ENCODE measurements at places on chromosomes 13 and 19.

GRCh38 chr19:42352301-42353259, 27.1 kb downstream of the MEGF8 start:
- DNase-seq: no peak

DNA sequence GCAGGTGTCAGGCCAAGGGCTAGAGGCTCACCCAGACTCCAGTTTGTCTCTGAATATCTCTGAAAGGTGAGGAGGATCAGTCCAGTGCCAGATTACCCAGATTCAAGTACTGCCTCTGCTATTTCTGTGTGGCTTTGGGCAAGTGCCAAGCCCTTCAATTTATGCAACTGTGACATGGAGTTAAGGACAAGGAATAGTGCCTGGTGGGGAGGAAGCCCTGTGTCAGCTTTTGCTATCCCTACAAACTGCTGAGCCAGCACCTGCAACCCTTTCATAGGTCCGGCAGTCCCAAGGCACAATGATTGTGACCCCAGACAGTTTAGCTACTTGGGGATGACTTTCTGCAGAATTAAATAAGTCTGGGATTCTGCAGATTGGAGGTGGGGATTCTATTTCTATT, 123.0 kb downstream of the KL start:
- DNase-seq: no peak

GRCh38 chr19:33997690-33998089, 174.6 kb upstream of the LSM14A start:
- DNase-seq: no peak

GRCh38 chr19:30760014-30760413, 387.8 kb downstream of the ZNF536 start:
- DNase-seq: no peak

GRCh38 chr19:43634506-43634871, 5.2 kb downstream of the CADM4 start:
- no peak for DNase-seq

DNA sequence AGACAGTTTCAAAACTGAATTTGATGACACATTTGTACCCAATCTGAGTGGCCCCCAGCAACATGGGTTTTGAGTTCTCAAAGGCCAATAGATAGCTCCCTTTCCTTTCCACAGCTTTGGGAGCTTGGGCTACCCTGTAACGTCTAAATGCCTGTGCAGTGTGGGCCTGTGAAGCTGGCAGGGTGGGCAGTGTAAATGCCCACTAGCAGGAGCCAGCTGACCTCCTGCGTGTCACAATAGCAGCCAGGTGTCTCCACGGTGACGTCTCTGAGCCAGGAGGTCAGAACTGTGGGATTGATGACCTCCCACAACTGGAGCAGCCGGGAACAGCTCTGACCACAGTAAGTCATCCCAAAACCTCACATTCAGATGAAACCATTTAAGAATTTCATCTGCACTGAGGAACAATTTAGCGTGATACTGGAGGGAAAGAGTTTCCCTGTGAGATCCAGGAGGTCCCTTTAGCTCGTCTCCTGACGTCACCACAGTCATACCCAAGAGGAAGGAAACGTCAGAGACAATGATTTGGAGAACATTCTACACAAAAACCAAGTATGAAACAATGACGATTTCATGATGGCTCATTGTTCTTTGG, at the start of gene IPO5:
Gene IPO5 (plus strand): TSS at position 300 of the 595 bp plus-strand sequence. CDS start 23,022 bp downstream, outside the sequence.
- no peak for DNase-seq

DNA sequence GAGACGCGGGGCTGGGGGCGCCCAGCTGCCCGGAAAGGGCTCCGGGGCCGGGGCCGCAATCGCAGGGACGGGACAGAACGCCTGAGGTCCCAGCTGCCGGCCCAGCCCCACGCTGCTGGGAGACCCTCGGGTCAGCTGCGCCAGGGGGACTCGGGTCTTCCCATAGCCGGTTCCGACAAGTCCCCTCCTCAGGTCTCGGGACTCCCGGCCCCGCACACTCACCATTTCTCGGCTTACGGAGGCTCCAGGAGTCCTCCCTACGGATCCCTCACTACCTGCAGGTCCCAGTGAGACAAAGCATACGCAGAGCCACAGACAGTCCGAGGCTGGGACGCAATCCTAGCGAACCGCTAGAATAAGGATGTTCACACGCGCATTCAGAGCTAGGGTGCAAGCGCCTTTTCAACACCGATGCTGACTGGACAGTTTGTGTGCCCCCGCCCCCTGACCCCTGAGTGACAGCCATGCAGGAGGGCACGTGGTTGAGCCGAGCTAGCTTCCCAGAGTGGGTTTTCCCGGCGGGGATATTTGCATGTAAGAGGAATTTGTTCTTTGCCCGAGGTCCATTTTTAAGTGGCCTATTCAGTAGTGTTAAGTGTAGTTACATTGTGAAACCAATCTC, 13.6 kb downstream of the ZNF490 start:
- no peak for DNase-seq

DNA sequence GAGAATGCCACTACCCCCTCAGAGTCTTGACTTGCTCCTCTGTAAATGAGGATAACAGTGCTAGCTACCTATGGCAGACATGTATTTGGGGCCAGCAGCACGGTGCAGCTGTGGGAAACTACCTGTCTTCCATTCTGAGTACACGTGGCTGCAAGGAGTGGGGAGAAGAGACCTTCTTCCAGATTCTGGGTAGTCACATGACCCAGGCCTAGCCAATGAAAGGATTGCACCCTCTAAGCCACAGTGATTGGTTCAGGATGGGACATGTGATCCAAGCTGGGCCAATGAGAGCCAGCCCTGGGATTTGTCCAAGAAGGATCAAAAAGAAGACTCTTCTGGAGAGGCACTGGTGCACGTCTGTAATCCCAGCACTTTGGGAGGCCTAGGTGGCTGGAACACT, 5.5 kb downstream of the ZNRF4 start:
- no peak for DNase-seq

DNA sequence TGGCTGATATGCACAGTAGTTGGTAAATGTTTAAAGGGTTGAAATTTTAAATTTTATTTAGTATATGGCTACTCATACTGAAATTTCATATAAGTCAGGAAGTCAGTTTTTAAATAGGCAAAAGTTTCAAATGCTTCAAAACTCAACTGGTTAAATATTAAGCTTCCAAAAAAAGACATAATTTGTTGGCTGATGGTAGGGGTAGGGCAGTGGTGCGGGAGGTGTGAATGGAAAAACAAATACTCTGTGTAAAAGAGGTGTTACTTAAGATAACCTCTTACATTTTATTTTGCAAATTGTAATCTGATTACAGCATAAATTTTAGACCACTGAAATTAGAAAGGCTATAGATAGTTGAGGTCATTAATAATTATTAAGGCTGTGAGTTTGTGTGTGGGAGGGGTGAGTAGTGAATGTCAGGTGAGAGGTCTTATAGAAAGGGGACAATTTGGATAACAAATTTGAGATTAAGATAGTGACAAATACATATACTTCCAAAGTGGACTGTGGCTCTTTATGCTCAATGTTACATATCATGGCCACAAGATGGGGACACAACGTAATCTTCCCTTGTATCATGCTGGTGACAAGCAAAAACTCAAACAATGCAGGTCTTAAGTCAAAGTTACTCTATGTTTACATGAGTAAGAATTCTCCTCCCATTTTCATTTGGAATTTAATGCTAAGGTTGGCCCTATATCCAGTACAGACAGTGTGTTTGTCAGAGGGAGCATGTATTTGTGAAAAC, 36.6 kb upstream of the OXGR1 start:
- no peak for DNase-seq

- no peak for DNase-seq
Measured at GRCh38 chr19:31160336-31160926, 188.8 kb downstream of the TSHZ3 start.

DNA sequence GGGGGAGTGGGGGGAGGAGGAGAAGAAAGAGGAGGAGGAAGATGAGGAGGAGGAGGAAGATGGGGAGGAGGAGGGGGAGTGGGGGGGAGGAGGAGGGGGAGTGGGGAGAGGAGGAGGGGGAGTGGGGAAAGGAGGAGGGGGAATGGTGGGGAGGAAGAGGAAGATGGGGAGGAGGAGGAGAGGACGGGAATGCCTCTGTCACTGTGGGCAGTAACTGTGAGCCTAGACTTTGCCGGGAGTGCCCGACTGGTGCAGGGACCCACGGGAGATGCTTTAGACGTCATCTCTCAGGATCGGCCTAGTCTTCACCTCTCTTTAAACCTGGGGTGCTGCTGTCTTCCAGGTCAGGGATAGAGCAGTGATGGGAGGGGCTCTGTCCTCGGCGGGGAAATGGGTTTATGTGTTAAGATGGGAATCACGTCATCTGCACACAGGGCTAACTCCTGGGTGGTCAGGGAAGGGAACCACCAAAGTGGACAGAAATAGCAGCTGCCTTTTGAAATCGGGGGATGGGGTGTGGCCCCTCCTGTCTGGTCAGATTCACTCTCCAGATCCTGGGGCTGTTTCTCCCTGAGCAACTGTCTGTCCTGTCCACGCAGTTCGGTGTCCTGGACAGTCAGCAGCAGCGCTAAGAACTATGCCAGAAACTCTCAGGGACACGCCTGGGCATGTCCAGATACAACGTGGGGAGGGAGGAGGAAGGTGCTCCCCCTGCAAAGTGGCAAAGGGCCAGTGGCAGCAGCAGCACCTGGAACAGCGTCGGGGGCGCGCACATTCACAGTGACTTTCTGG, 26.9 kb downstream of the GAS6 start:
- DNase-seq: no peak

DNA sequence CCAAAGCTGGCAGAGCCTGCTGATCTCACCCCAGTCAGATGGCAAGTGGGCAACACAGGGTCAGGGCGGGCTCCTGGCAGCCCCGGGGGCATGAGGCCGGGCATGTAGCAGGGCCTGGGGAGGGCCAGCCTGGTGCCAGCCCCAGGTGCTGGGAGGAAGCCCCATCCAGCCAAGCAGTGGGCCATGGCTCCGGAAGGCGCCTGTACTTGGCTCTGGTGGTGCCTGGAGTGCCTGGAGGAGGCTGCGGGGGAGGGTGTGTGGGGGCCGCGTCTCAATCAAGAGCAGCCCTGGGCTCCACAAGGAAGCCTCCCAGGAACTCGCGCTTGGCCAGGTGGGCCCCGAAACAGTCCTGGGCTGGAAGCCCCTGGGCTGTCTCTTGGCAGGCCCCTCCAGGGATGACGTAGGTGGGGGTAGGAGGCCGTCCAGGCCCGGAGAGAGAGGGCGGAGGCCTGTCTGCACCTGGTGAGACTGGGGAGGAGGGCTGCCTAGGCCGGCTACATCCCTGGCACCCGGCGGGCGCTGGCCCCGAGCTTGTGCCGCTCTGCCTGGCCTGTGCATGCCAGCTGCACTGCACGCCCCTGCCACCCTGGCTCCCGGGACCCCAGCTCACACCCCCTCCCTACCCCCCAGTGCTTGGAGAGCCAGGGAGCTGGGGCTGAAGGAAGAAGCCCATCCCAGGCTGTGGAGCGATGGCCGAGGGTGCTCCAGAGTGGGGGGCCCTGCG, 45.9 kb downstream of the COMP start:
- DNase-seq: no peak

GRCh38 chr19:17797424-17798201, 2.7 kb downstream of the B3GNT3 start:
- DNase-seq: peak; percentile 25

- no peak for DNase-seq
Measured at GRCh38 chr13:21040120-21040826, 21.1 kb downstream of the LATS2 start.

- no peak for DNase-seq
Measured at GRCh38 chr19:43534816-43535761, 2.1 kb downstream of the ZNF575 start.

DNA sequence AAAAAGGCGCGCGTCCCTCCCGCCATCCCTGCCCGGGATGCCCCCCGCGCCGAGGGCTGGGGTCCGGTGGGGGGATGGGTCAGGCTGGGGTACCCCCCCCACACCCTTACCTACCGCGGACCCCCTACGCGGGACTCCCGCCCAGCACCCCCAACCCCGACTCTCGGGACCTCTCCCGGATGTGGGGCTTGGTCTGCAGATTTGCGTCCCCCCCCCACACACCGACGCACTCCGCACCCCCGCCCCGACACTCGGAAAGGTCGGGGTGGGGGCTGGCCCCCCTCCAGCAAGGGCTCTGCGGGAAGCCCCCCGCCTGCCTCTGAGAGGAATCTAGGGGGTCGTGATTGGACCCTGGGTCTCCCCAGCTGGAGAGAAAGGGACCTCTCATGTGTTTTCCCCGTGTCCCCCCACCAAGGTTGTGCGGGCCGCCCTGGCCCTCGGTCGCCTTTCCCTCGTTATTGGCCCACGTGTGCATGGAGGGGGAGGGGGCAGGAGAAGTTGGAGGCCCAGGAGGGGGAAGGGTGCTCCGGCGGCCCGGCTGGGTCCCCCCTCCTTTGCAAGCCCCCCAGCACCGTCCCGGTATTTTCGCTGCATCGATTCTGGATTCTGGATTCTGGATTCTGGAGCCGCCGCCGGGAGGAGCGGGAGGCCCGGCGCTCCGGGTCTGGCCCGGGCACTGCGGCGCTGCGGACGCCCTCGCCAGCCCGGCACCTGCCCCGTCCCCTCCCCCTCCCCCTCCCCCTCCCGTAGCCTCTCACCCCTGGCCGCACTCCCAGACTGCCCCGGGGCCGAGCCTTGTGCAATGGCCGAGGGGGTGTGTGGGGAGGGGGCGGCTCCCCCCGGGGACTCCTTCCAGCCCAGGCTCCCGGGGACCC, 607 bp downstream of the NFIC start:
- no peak for DNase-seq

DNA sequence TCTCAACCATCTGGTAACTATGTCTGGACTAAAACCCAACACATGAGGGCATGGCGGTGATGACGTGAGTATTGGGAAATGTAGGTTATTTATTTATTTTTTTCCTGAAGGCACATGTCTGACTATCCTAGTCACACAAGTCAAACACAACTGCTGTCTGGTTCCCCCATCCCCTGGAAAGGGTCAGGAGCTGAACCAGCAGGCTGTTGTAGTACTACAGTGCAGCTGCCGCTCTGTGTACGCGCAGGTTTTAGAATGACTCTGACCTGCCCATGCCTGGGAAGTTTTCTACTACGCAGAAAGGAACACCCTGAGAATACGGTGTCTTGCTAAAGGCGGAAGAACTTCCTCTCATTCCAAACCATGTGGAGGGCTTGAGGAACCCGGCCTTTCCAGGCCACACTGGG, 1.2 kb downstream of the SLC7A1 start:
- peak; percentile 12 for DNase-seq

- DNase-seq: no peak
Measured at GRCh38 chr19:4414800-4415321, 12.4 kb downstream of the CHAF1A start.

DNA sequence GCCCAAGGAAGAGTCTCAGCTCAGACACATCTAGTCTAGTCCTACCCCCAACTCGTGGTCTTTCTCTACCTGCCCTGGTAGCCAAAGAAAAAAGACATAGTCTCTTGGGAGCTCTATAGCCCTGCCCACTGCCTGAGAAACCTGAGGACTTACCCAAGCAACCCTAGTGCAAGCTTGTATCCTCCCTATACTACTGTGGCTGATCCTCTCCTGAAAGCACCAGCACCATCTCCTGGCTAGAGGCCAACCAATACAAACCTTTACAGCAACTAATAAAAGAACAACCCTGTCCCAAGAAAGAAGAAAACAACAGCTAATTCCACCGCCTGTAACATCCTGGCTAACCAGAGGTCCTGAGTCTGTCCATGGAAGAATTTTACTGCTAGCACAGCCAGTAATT, 532.4 kb downstream of the SLITRK6 start:
- DNase-seq: no peak

GRCh38 chr19:4294389-4294788, 7.8 kb downstream of the TMIGD2 start:
- DNase-seq: no peak

All from stimulated activated CD8-positive, alpha-beta memory T cell treated with anti-CD3 and anti-CD28 coated beads, Interleukin-4, amount 100 ng/mL, for 24 hours (primary cell).